Forelimb muscle (tissue), 1 donor: ENCODE measurements at places on chromosomes 12 and 14.

- DNase-seq: no peak
Measured at GRCh38 chr14:56198438-56198837, 80.2 kb downstream of the PELI2 start.

DNA sequence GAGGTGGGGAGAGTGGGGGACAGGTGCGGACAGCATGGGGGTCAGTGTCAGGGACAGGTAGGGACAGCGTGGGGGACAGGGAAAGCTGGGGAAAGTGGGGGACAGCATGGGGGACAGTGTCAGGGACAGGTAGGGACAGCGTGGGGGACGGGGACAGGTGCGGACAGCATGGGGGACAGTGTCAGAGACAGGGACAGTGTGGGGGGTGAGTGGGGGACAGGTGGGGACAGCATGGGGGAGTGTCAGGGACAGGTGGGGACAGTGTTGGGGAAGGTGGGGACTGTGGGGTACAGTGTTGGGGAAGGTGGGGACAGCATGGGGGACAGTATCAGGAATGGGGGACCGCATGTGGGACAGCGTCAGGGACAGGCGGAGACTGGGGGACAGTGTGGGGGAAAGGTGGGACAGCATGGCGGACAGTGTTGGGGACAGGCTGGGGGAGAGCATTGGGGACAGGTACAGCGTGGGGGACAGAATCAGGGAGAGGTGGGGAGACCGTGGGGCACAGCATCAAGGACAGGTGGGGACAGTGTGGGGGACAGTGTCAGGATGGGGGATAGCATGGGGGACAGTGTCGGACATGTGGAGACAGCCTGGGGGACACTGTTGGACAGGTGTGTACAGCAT is 96.1 kb downstream of the TMEM121 start:
- no peak for DNase-seq

GRCh38 chr14:64721899-64722298 is 17.7 kb downstream of the PLEKHG3 start:
- DNase-seq: no peak

DNA sequence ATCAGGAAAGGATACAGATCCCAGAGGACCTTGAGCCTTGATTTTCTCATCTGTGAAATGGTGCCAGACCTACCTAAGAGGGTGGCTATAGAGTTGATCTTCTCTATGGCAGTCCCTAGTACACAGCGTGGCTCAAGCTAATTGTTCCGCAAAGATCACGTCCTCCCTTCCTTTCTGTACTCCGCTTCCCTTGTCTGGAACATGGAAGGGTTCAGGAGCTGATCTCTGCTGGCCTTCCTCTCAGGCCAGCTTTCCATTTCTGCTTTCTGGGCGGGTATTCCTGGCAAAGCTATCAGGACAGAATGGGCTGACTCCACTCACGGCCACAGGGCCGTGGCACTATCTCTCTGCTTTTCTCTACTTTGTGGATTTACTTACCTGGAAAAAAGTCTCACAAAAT is 6.5 kb downstream of the CAMKK2 start:
- no peak for DNase-seq

DNA sequence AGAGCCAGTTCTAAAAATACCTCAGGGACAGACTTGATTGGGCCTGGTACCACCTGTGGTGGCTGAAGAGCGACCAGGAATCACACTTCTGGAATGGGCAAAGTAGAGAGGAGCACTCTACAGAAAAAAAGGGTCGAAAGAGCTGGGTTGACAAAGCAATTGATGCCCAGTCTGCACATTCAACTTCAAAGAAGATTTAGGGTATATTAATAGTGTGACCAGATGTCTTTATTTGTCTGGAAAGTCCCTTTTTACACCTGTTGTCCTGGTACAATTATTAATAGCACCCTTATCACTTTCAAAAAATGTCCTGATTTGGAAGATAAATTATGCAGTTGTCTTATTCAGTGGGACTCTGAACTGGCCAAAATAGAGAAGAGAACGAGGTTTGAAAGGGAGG is 137.5 kb downstream of the DYRK2 start:
- DNase-seq: no peak

GRCh38 chr12:27524839-27525753 is 1.1 kb downstream of the PPFIBP1 start:
- DNase-seq: no peak
